ENCODE measurements at places on chromosomes 5 and 9. TPM values are rescaled to one million over a fixed set of nuclear protein-coding genes. Genes with fewer than 3 reads are reported as not detected.

GARIN3 gene
- total RNA-seq: not detected

GRM6 gene
- total RNA-seq: not detected

RNF224 gene
- 1.2 TPM for total RNA-seq

SEMA6A gene
- total RNA-seq: 27.8 TPM

BARHL1 gene
- not detected for total RNA-seq

ROR2 gene
- total RNA-seq: 3.3 TPM

RANBP3L gene
- 1.4 TPM for total RNA-seq

HEMGN gene
- total RNA-seq: not detected

FAM221B gene
- total RNA-seq: not detected

ABO gene
- total RNA-seq: 17.9 TPM

IL9 gene
- not detected for total RNA-seq

TEX48 gene
- total RNA-seq: not detected

ITK gene
- 1.9 TPM for total RNA-seq

FOXD4L4 gene
- total RNA-seq: not detected

SPINK5 gene
- 172 TPM for total RNA-seq

RNF38 gene
- total RNA-seq: 20.6 TPM
